ENCODE measurements at places on chromosomes 6 and 20.

- no peak for DNase-seq
Observed at GRCh38 chr6:106053484-106054205, 32.5 kb upstream of the PRDM1 start.

DNA sequence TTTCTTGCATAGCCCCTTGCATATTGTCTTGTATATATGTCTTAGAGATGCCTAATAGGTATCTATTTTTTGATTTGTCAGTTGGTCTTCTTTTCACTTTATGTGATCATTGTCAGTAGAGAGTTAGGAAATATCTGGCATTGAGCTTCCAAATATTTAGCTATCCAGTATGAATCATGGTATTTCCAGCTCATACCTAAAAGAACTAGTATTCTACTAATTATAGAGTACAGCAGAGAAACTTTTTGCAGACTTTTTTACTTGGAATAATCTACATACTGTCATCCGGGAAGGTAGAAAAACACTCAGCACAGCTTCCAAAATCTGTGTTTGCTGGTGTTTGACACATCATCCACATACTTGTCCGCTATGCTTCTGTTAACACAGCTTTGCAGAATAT lies 156.4 kb upstream of the HTR1E start:
- no peak for DNase-seq

DNA sequence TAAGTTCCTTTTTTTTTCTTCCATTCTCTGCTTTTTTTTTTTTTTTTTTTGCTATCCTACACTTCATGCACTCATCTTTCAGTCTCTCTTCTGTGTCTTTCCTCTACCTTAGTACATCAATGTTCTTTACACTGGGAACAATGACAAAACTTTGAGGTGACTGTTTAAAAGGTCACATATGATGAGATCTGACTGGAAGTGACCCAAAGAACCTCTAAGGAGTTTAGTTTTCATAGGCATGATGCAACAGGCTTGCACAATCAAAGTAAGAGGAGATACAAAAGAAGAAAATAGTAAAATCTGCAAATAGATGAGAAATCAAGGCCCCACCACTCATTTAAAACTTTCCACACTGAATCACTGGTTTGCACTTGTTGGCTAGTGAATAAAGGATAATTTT lies 840.8 kb downstream of the TBC1D32 start:
- DNase-seq = no peak

GRCh38 chr6:81633391-81633790 lies 119.1 kb downstream of the TENT5A start:
- DNase-seq = no peak

GRCh38 chr20:4711511-4711910 lies 10.2 kb upstream of the PRND start:
- no peak for DNase-seq

- no peak for DNase-seq
Observed at GRCh38 chr6:10481101-10481500, 40.0 kb upstream of the GCNT2 start.

- DNase-seq = no peak
Observed at GRCh38 chr20:10828180-10828579, 154.4 kb upstream of the JAG1 start.

- DNase-seq = no peak
Observed at GRCh38 chr6:169961772-169962561, 210.5 kb downstream of the ERMARD start.

DNA sequence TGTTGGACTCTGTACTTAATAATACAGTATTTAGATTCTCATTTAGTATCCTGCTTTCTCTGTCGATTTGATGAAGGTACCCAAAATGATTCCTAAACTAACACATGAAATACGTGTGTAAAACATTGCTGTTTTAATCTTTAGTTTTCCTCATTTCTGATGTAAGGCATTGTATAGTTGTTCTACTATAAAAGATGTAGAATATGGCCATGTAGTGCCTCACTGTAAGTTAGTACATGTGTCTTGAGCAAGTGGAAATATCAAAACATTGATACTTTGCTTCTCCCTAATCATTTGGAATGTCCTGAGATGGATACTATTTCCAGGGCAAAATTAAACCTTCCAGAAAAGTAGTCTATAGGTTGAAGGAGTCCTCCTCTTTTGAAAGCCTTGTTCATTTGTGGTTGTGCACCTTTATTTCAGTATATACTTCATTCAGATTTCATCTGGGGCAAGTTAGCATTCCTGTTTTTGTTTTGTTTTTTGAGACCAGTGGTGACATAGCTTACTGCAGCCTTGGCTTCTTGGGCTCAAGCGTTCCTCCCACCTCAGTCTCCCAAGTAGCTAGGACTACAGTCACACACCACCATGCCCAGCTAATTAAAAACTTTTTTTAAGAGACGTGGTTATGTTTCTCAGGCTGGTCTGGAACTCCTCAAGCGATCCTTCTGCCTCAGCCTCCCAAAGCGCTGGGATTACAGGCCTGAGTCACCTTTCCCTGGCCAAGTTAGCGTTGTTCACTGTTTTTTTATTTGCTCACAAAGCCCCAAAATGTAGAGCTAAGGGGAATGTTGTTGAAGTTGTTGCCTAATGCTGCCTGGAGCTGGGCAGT lies 11.6 kb downstream of the SRSF3 start:
- no peak for DNase-seq

GRCh38 chr6:28794175-28795002 lies 129.4 kb downstream of the TRIM27 start:
- DNase-seq = no peak

DNA sequence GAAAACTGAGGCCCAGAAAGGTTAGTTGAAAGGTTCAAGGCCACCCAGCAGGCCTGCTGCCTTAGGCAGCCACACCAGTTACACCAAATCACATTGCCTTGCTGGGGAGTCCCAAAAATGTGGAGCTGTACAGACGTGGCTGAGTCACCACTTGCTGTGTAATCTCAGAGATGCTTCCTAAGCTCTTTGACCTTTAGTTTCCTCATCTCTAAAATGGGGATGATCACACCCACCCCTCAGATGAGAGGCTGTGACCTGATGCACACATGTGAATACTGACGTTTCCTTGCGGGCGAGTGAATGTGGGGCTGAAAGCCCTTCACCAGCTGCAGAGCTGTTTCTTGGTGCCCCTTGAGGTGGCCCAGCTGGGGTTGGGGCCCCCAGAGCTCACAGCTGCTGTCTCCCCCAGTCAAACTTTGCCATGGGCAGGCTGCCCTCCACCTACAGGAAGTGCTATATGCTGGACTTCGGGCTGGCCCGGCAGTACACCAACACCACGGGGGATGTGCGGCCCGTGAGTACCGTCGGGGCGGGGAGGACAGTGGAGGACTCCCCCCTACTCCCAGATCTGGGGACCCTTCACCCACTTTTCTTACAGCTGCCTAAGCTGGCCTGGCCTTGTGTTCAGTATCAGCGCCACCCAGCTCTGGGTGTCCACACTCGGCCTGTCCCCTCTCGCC lies 11.0 kb downstream of the TTBK1 start:
- no peak for DNase-seq

DNA sequence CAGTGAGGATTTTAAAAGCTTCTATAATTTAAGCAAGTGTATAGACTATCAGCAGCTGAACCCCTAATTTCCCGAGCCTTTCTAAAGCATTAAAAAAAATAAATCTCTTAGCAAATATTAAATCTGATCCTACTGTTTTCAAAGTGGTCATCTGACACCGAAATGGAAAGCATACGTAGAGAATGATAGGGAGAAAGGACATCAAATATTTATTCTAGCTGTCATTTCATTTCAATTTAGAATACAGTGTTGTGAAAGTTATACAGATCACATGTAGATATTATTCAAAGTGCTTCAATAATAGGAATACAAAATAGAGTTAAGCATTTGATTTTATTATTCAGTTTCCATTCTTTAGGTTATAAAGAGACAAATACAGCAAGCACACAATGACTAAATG lies 61.9 kb upstream of the PKIB start:
- no peak for DNase-seq

GRCh38 chr6:44123544-44123943 lies 3.7 kb downstream of the MRPL14 start:
- DNase-seq = no peak

- no peak for DNase-seq
Observed at GRCh38 chr6:158205169-158205944, 37.2 kb downstream of the GTF2H5 start.

- DNase-seq = no peak
Observed at GRCh38 chr20:37228656-37229055, 33.0 kb downstream of the GHRH start.

DNA sequence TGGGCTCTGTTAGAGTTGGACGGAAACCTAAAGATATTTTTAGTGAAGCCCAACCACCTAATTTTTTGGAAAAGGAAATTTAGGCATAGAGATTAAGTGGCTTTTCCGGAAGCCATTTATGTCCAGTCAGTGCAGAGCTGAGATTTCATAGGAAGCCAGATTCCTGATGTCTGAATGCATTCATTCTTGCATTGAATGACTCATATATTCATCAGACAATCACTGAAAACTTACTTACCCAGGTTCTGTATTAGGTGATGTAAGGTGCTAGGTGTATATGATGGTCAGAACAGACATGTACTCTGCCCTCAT lies 4.1 kb downstream of the SH3BGRL2 start:
- DNase-seq = no peak

DNA sequence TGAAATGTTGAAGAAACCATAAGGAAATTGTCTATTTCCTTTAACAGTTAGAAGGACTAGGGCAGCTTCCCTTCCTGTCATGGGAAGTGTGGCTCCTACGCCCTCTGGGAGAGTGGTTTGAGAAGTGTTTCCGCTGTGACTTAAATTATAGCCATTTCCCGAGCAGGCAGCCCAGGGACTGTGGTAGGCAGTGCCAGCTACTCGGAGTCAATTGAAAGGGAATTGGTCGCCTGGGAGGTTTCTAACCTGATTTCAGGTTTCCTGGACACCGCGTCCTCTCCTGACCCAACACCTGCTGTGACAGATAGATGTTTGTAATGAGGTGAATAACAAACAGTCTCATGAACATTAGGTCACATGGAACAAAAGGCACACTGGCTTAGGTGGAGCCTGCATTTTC lies 256.1 kb upstream of the PLCB4 start:
- DNase-seq = no peak

GRCh38 chr20:46430921-46431712 lies 24.7 kb upstream of the ELMO2 start:
- no peak for DNase-seq

DNA sequence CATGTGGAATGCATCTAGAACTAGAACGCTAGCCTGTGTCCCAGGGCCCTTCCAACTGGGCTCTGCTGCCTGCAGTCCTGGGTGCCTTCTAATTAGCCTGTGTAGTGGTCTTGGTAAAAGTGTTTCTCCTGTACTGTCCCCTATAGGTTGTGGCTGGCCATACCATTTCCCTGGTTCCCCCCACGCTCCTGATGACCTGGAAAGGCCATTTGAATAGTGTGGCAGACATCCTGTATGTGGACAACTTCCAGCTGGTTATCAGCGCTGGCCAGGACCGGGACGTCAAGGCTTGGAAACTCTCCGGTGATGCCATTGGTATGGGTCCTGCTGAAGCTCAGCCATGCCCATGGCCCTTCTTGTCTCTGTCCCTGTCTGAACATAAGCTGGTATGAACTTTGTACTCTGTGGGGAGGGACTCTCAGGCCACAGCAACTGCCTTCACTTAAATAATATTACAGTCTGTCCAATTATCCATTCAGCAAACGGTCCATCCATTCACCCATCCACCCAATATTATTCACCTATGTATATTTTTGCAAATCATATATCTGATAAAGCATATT lies 60.7 kb downstream of the SUN5 start:
- DNase-seq = no peak

GRCh38 chr6:63573899-63574553 lies 1.7 kb downstream of the LOC128125822 start:
- DNase-seq = no peak

DNA sequence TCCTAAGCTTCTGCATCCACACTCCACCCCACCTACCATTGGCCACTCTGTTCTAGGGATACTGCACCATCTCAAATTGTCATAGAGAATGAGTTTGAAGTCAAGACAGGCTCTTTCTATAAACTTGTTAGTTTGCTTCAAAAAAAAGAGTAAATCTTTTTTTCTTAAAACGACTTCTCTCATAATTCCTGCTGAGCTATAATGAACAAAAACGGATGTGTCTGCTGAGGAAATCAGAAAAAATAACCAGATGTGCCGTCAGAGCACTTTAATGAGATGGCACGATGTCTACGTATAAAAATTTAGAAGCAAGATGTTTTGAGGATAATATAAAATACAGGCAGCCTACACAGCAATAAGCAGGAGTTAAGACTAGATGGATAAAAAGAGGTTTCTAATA lies 24.0 kb upstream of the DDO start:
- DNase-seq = no peak

- DNase-seq = no peak
Observed at GRCh38 chr6:63245420-63245819, 34.2 kb downstream of the FKBP1C start.

- DNase-seq = no peak
Observed at GRCh38 chr6:156545931-156546330, 231.2 kb upstream of the ARID1B start.

DNA sequence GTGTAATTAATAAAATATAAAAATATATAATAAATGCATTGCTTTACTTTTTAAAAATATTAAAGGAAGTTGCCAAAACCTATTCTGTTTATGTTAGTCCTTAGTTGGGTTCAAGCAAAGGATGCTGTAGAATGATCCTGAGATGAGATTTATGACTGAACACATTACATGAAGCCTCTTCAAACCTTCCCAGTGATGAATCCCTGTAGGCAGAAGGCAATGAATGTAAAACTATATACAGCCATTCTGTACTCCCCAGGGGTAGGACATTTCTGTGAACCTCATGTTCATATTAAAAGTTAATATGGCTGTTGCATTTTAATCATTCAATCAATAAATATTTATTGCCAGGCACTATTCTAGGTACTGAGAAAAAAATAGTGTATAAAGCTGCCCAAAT lies 166.0 kb downstream of the RFPL4B start:
- no peak for DNase-seq

DNA sequence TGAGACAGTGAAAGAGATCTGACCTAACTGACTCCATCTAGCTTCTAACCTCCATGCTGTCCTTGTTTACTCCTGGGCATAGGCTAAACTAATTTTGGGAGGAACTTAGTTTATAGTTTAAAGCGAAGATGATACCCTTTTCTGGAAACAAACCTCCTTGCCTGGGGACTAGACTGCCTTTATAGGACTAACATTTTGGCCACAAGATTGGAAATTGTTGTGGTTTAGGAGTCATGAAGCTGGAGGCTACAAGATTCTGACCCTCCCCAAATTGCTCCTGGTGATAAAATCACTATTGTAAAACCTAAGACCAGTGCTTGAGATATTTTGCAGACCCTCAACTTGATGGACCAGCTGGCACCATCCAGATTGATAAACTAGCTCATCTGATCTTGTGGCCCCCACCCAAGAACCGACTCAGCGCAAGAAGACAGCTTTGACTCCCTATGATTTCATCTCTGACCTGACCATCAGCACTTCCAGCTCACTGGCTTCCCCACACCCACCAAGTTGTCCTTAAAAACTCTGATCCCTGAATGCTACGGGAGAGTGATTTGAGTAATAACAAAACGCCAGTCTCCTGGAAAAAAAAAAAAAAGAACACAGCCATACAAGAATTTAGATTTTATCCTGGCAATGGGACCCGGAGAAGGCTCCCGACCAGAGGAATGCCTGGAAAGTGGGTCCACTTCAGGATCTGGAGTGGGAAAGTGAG lies 63.0 kb downstream of the ABHD12 start:
- no peak for DNase-seq

GRCh38 chr6:9999796-10000195 lies 415.1 kb downstream of the TFAP2A start:
- DNase-seq = no peak

GRCh38 chr6:57162028-57162427 lies 10.1 kb upstream of the BAG2 start:
- DNase-seq = no peak
